ENCODE measurements at places on chromosomes 5 and 9.

- no peak for DNase-seq
Measured at GRCh38 chr9:135039266-135039870, 48.1 kb upstream of the OLFM1 start.

GRCh38 chr9:99114846-99115500 lies 10.1 kb downstream of the TGFBR1 start:
- no peak for DNase-seq

DNA sequence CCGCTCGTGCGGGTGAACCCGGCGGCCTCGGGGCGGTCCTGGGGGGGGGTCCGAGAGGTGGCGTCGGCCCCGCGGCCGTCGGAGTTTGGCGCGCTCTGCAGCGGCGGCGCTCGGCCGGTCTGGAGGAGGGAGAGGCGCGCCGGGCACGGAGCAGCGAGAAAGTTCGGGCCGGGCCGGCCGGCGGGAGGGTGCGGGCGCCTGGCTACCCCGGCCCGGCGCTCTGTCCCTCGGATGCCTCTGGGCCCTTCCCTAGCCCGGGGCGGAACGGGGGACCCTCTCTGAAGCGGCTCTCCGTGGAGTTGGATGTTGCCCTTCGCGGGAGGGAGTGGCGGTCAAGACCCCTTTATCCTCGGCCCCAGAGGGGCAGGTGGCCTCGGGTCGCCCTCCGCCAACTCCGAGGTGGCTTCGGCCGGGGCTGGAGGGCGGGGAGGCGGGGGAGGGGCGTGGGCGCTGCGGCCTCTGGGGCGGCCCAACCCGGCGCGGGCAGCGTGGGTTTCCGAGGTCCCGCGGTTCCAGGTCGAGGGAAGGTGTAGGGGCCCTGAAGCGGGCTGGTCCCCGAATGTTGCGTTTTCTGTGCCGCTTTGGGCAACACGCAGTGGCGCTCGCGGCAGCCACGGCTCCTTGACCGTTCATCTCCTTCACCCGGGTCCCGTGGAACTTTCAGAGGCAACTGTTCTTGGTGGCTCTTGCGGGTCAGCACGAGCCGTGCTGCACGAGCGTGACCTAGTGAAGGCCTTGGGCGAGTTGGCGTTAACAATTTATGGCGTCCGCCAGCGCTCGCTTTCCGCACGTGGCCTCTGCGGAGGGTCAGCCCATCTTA lies 290.5 kb downstream of the DOCK8 start:
- no peak for DNase-seq

GRCh38 chr9:8621416-8621815 lies 821.8 kb upstream of the DMAC1 start:
- DNase-seq, result no peak

GRCh38 chr5:1381370-1382247 lies 36.7 kb upstream of the CLPTM1L start:
- DNase-seq, result no peak

- no peak for DNase-seq
Measured at GRCh38 chr5:55316289-55316688, 8.5 kb downstream of the MTREX start.

DNA sequence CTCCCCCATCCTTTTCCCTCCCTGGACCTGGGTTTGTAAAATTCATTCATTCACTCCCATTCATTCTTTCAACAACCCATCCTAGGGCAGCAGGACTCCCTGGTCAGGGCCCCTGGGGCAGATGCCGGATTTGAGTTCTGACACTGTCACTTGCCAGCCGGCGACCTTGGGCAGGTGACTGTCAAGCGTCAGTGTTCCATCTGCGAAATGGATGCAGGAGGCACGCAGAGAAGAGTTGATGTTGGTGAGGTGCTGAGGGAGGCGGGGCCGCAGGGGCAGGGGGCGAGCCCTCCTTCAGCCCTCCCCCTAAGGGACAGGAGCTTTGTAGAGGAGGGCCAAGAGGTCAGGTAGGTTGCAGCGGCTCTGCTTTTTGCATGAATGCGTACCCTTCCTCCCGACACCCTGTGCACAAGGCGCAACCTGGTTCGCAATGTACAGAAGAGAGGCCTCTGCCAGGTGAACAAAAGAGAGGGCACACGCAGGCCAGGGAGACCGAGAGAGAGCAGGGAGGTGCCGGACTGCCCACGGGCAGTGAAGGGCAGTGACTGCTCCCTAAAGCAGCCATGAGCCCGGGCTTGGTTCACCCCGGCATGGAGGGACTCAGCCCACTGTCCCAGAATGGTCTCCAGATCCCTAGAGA lies 128.1 kb downstream of the BARX1 start:
- DNase-seq, result no peak

DNA sequence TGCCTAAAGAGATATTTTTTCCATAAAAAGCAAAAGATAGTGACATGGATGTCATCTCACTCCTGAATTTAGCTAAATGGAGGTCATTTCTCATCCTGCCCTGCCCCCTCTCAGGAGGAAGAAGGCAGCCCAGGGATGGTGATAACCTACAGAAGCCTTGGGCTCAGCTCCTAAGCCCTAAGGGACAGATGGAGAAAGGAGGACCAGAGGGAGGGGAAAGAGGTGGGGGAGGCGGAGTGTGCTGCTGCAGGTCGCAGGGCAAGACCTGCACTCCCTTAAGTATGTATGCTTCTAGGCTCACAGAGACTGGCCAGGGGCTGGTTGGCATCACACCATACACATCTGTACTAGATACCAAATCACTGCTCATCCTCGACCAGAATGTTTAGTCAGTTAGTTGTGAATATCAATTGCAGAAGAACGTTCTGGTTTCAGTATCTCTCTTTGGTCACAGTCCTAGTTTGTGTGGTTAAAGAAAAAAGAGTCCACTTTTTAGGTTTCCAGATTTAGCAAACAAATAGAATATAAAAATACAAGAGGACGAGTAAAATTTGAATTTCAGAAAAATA lies 18.4 kb upstream of the CDKN2AIPNL start:
- DNase-seq, result no peak

DNA sequence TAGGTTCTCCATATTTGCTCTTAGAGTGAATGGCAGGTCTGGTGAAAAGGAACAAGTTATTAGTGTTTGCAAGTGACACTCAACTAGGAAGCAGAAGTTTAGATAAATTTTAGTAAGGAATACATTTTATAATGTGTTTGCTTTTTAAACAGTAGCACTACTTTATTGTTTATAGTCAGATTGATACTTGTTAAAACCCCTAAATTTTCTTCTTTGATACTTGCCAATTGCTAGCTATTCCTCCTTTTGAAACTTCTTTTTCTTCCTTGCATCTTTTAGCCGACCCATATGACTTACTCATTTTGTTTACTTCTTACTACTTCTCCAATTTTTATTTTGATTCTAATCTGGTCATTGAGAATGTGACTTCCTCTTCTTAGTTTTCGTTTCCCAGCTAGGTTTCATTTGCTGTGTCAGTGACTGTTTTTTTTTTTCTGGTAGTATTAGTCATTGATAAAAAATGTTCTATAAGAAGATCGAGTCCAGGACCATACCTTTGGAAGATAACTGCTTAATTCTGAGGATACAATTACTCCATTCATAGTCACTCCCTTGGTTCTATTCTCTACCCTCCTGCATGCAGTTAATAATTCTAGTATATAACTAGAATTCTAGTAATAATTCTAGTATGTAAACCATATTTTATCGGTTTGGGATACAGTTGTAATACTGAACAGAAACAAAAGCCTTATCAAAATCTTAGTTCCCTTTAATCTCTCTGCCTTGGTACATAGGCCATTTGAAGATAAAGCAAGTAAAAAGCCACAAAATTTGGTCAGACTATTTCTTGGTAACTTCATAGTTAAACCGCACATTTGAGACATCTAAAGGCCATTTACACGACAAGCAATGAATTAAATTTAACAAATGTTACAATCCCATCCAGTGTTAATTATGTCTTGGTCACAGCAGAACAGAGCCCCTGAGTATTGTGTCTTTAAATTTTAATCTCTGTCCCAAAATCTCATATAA lies 2.8 kb upstream of the RICTOR start:
- no peak for DNase-seq

GRCh38 chr5:9547122-9547947 lies 1.5 kb upstream of the SEMA5A start:
- DNase-seq, result peak; percentile 61

DNA sequence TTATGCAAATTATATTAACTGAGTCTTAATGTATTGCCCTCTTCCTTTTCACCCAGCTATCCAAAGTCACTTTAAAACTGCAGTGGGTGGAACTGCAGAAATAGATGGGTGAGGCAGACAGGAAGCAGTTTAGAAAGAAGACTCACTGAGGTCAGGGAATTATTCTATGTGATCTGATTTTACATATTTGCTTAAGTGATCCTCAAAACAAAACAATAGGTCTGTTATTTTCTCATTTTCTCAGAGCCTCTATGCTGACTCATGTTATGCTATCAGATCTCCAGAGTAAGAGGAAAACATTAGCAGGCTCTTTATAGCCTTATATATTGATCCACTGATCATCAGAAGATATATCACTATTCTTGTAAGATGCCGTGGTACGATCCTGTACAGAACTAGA lies 63.5 kb downstream of the MRPS27 start:
- DNase-seq, result no peak

Measured in upper lobe of left lung (tissue), 6 donors.